ENCODE measurements at places on chromosomes 6 and 20.
A peak's percentile ranks its signal among the peaks of the same experiment; 100 is the strongest.

DNA sequence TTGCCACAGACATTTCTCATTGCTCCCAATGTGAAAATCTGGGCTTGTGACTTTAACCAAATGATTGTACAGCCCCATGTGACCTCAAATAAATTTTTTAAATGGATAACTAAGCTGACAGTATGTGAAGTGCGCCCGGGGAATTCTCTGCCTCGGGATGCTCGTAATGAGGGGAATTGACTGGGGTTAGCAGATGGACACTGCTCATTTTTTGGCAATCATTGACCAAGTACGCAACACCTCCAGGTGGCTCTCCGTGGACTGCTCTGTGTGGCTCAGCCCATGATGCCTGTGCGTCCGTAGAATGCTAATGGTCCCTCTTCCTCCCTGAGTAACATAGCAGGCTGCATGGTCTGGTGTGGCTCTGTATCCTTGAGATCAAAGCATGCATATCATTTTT, 42.4 kb downstream of the FARS2 start:
- no peak for DNase-seq

GRCh38 chr20:23637282-23638221, at the start of gene CST3:
Gene CST3 (minus strand): TSS chr20:23637955. CDS start chr20:23637862, 93 bp downstream.
- peak; percentile 56 for DNase-seq

- no peak for DNase-seq
Measured at GRCh38 chr6:36349240-36349639, 12.6 kb upstream of the BNIP5 start.

DNA sequence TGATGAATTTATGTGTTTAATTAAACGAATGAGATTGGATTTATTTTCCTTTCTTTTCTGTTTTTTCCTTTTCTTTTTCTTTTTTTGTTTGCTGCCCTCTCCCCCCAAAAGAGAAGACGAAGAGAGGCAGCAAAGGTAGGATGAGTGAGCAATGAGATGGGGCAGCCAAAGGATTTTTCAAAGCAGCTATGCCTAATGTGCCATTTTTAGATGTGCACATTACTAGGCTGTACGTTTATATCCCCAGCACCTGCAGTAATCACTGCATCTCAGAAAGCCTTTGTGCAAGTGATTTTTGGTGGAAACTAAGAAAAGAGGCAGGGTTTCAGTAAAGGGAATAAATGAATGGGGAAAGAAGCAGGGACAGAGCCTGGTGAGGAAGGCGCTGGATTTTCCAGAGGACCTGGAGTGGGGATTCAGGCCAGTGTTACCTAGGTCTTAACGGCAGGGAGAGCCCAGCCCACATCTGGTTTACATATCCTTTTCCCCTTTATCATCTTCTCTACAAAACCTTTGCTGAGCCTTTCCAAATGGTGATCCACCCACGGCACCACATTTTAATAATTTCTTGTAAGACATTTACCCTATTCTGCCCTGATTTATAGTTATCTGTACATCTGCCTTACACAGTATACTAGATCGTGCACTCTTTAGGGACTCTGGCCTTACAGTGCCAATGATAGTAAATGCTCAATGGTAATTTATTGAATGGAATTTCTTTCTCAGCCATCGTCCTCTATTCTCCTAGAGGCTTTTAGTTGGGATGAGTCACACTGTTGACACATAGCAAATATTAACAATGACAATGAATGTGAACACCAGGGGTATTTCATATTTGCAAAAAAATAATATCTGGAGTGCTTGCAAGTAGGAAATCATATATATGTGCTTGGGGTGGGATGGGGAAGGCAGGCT, 38.3 kb upstream of the ATXN1 start:
- DNase-seq, result no peak

- no peak for DNase-seq
Measured at GRCh38 chr20:61439251-61439650, 187.2 kb downstream of the CDH4 start.

DNA sequence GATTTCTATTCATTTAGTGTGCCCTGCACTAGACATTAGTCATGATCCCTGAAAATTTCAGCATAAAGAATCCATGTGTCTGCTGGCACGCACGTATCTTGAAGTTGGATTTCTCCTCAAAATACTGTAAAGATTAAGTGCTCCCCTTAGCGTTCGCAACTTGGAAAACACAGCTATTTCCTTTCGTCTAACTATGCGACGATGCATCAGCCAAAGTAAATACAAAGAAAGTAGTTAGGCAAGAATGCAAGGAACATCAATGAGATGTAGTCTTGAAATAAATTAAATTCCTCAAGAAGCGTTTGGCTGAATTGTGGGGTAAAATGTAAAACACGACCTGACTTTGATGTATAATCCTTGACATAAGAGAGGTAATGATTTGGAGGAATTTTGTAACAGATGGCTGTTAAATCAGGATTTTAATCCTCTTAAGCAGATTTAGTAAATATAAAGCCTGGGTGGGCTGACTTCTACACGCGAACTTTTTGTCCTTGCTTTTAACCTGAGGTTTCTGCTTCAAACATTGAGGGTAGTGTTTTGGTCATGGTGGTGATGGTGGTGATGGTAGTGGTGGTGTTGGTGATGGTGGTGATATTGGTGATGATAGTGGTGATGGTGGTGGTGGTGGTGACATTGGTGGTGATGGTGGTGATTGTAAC, 88.2 kb downstream of the FOXF2 start:
- peak; percentile 60 for DNase-seq

DNA sequence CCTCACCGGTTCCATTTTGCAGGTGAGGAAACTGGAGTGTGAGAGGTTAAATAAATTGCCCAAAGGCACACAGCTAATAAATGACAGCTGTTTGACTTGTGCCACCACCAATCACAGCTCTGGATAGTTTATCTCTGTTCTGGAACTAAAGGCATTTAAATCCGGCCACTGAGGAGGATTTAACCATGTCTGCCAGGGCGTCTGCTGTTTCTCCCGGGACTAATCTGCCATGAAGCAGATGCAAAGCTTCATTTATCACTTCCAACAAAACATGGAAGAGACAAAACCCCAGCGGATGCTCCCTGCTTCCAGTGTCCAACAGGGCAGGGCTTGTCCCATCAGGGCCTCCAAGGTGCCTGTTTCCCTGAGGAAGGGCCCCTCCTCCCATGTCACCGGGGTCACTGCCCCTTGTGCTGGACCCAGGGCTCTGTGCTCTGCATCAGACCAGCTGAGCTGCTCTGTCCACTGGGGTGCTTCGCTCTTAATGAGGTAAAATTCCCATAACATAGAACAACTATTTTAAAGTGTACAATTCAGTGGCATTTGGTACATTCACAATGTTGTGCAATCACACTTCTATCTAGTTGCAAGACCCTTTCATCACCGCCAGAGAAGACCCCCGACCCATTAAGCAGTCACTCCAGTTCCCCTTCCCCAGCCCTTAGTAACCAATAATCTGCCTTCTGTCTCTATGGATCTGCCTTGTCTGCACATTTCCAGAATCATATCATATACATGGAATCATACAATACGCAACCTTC, 244.3 kb downstream of the PTPRT start:
- no peak for DNase-seq

All from HFF-Myc (cell line).